ENCODE measurements at places on chromosomes 11 and 22.

- no peak for DNase-seq
These were observed 281.2 kb downstream of the CADM1 start for GRCh38 chr11:115222863-115223530.

- DNase-seq, result peak; percentile 66
These were observed at the start of gene PARVA for GRCh38 chr11:12377106-12377823. TSS of gene PARVA (plus strand) at chr11:12377571. CDS start at chr11:12377648, 77 bp downstream.

DNA sequence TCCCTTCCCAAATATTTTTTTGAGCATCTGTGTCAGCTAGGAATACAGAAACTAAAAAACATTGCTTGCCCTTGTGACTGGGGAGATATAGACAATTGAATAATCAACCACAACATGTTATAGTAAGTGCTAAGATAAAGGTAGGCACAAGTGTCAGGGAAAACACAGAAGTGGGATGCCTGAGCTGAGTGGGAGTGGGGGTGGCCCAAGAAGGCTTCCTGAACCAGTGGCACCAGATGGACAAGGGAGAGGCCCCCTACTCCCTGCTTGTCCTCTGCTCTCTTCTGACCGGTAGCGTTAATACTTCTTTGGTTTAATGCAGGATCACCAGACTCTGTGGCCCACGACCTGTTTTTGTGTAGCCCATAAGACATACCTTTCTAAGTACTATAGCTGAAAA is 48.8 kb downstream of the PACS1 start:
- DNase-seq, result no peak

DNA sequence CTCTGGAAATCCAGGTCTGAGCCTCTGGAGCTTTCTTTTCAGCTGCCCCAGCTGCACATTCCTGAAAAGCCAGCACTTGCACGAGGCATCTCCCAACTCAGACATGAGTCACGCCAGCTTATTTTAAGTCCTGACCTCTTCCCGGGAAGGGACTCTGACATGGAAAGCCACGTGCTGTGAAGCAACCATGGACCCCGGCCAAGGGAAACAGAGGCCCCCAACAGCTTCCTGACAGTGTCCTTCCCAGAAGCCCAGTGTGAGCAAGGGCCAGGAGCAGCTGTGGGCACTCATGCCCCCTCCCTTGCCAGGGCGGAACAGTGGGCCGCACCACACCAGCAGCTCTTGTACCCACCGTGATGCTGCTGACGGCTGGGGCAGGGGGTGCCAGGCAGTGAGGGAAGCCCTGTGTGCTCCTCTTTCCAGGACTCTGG is 118.8 kb upstream of the CADM1 start:
- DNase-seq, result no peak

- DNase-seq, result peak; percentile 95
These were observed 1.4 kb upstream of the NEAT1 start for GRCh38 chr11:65420979-65421793.

- peak; percentile 4 for DNase-seq
These were observed 169.1 kb downstream of the NXPE2 start for GRCh38 chr11:114847306-114847975.

DNA sequence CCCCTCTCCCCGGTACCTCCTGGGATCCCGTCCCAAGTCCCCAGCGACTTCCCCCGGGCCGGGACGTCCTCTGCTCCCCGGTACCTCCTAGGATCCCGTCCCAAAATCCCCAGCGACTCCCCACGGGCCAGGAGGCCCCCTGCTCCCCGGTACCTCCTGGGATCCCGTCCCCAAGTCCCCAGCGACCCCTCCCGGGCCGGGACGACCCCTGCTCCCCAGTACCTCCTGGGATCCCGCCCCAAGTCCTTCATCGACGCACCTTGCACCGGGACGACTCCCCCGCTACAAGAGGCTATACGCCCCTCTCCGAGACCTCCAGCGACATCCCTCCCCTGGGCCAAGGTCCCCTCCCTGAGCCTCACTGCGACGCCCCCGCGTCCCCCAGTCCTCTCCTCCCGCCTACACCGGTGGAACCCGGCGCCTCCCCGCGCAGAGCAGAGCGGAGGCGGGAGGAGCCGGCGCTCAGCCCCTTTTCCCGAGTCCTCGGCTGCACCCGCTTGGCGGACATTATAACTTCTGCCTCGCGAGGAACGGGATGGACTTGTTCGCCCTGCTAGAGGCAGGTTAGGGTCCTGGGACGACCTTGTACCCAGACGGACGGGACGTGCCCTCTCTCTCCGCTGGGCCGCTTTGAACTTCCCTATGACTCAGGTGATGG is 912 bp downstream of the KREMEN1 start:
- peak; percentile 39 for DNase-seq

DNA sequence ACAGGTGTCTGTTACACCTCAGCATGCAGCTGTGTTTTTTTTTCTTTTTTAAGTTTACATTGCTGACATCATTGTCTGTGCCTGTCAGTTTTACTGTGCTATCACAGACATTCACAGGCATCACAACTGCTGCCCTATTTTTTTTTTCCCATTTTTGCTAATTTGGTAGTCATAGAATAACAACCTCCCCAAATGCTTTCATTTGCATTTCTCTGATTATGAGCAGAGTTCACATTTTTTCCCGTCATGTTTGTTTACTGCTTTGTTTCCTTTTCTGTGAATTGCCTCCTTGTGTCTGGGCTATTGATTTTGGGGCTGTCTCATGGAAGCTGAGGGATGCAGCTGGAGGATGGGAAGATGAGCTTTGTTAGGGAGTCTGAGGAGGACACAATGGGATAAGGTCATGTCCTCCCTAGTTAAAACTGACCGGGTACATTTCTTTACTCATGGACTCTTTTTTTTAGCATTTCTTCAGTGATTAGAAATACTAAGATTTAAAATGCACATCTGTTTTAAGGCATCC is 155.1 kb downstream of the LDLRAD3 start:
- DNase-seq, result no peak

DNA sequence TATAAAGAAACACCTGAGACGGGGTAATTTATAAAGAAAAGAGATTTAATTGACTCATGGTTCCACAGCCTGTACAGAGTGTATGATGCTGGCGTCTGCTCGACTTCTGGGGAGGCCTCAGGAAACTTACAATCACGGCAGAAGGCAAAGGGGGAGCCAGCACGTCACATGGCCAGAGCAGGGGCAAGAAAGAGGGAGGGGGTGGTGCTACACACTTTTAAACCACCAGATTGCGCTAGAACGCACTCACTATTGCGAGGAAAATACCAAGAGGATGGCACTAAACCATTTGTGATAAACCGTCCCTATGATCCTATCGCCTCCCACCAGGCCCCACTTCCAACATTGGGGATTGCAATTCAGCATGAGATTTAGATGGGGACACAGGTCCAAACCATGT is 79.7 kb upstream of the CARD18 start:
- no peak for DNase-seq

DNA sequence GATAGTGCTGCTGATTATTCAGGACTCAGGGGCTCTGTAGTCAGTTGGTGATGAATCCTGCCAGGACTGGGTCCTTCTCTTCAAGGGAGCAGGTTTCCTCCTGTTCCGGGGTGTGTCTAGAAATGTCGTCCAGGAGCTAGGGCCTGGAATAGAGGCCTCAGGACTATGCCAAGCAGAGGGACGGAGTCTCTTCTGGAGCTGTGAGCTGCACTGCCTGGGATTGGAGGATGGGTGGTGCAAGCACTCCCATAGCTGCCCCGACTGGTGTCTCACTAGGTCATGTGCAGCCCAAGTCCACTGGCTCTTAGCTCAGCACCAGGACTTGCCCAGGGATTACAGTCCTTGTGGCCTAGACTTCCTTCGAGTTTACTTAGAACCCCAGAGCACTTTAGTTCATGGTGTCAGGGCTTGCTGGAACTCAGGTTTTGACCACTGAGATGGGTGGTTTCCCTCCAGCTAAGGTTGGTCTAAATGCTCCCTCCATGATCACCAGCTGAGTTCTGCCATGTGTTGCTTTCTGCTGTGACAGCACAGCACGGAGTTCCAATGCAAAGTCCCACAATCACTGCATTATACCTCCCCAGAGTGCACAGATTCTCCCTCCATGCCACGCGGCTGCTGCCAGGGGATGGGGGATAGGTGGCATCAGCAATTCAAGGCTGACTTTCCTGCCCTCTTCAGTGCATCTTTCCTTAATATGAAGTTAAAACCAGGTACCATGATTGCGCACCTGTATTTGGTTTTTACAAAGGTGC is 42.6 kb upstream of the SHANK2 start:
- no peak for DNase-seq

DNA sequence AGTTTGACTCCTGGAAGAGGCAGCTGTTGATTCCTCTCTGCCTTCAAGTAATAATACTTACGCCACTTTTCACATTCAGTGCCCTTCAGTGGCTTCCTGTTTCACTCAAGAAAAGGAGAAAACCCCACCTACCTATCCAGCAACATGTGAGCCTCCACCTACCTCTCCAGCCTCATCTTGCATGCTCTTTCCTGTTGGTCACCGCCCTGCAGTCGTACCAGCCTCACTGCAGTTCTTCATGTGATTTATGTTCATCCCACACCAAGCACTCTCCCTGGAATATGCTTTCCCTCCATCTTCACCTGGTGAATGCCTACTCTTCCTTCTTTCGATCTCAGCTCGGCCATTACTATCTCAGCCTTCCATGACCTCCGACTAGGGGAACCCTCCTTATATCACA is 21.8 kb upstream of the YWHAH start:
- DNase-seq, result no peak

- DNase-seq, result no peak
These were observed 16.7 kb upstream of the CD44 start for GRCh38 chr11:35122308-35122707.

GRCh38 chr11:75351791-75352587 is 528 bp upstream of the ARRB1 start:
- peak; percentile 44 for DNase-seq

- no peak for DNase-seq
These were observed 110.6 kb downstream of the SCN3B start for GRCh38 chr11:123543797-123544196.

GRCh38 chr11:47714554-47715081 is 551 bp downstream of the AGBL2 start:
- peak; percentile 76 for DNase-seq

DNA sequence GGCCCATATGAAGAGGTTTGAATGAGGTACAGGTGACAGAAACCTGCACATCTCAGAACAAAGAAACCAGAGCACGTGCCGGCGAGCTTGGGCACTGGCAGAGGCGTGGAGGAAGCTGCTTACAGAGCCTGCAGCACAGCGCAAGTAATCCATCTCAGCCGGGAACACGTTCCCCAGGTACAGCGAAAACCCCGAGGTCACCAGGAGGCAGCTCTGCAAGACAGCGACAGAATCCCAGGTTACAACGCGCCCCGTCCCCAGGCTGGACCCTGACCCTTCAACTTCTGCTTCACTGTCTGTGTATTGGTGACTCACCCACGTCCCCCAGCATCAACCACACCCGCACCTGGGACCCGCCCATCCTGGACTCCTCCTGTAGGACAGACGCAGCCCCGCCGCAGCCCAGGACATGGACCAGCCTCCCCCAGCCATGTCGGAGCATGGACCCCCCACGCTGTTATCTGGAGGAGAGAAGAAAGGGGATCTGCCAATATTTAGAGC is 2.2 kb downstream of the MLC1 start:
- DNase-seq, result no peak

DNA sequence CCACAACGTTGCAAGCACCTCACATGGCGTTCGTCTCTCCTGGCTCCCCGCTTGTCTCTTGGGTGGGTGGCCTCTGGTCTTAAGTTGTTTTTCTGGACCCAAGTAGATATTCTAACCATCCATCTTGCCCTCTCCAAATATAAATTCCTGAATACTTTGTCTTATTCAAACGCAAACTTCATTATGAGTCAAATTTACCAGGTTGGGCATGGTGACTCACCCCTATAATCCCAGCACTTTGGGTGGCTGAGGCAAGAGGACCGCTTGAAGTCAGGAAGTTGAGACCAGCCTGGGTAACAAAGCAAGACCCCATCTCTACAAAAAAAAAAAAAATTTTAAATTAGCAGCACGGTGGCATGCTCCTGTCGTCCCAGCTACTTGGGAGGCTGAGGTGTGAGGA is 5.1 kb upstream of the IGSF9B start:
- DNase-seq, result no peak

- peak; percentile 22 for DNase-seq
These were observed 9.4 kb downstream of the CDC45 start for GRCh38 chr22:19488884-19489843.

GRCh38 chr22:31477329-31477728 is 12.3 kb downstream of the EIF4ENIF1 start:
- DNase-seq, result no peak
